ENCODE measurements at places on chromosomes 3 and 15.

DNA sequence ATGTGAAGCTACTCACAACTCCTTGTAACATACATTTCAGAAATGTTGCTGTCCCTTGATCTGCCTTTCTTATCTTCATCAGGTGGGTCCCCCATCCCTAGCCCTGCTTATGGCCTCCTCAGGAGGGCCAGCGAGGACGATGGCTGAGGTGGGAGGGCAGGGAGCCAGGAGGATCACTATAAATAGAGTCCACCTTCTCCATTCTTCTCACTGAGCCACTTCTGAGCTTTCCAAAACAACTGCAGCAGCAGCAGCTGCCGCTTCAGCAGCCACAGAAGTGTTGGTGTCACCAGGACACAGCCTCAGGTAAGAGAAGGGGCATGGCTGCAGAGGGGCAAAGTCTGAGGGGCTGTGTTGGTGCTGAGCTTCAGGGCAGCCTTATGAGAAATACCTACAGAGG, 53.5 kb downstream of the ANAPC13 start:
- H3K27me3 ChIP-seq: peaks cover 2% of the 10 kb centered on the region
- DNase-seq: no peak
- no peaks in the 10 kb centered on the region for H3K4me1 ChIP-seq
- H3K27ac ChIP-seq: no peak overlapping the region

GRCh38 chr3:36918050-36918449, 26.8 kb downstream of the TRANK1 start:
- H3K27me3 ChIP-seq: no peaks in the 10 kb centered on the region
- H3K36me3 ChIP-seq: no peaks in the 10 kb centered on the region
- H3K4me1 ChIP-seq: peaks cover 5% of the 10 kb centered on the region
- H3K4me3 ChIP-seq: no peak overlapping the region
- peak overlapping the region; percentile 10 for H3K27ac ChIP-seq

DNA sequence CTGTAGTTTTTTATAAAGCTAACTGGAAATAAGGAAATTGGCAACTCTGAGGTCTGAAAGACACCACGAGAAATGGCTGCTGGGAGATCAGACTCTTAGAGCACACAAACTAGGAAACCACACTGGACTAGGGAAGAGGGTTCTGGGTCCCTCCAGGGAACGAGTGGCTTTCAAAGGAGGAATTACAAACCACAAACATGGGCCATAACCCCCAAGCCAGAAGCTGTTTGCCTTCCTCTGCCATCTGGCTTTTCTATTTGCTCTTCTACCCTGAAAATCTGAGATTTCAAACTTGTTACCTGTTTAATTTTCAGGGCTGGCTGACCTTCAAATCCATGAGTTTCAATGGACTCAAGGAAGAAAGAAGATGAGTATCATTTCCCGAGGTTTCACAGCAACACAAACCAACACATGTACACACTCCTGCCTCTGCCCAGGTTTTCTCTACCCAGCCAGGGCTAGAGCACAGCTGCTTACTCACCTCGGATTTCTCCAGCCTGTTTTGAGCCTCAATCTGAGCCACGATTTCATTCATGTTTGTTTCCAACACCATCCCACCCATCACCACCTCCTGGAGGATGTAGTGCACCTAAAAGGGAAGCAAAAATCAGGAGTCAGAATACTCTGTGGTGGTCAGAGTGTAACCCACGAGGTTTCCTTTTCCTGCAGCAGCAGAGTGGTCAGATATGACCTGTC, 22.6 kb upstream of the ANPEP start:
- no peaks in the 10 kb centered on the region for H3K4me1 ChIP-seq
- no peak overlapping the region for H3K4me3 ChIP-seq
- H3K27ac ChIP-seq: no peak overlapping the region
- H3K27me3 ChIP-seq: no peaks in the 10 kb centered on the region

GRCh38 chr3:98782824-98783500, 19.8 kb downstream of the ST3GAL6 start:
- H3K36me3 ChIP-seq: no peaks in the 10 kb centered on the region
- no peaks in the 10 kb centered on the region for H3K27me3 ChIP-seq
- H3K27ac ChIP-seq: no peak overlapping the region
- no peak for DNase-seq

GRCh38 chr3:187125319-187126031, 13.8 kb downstream of the RPL39L start:
- H3K4me1 ChIP-seq: peaks cover 3% of the 10 kb centered on the region
- no peak overlapping the region for H3K4me3 ChIP-seq
- H3K27ac ChIP-seq: no peak overlapping the region
- no peak for DNase-seq
- no peaks in the 10 kb centered on the region for H3K36me3 ChIP-seq

DNA sequence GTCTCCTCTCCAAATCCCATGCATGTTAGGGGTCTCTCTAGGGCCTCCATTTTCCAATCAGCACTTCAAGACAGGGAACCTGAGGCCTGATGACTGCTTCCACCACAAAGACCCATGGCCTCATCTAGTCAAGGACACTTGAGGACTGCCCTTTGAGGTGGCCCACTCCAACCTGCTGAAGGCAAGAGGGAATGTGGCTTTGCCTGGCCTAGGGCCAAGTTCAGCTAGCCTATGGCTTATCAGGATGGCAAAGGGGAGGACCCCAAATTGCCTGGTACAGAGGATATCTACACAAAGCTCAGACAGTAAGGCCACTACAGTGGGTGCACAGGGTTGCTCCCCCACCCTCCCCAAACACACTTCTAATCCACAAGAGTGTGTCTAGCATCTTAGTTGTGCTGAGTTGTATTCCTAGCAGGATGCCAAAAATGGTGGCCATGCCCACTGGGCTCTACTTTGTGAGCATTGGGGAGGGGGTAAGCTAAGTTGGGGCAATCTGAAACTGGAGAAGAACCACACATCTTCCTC, 10.0 kb upstream of the GRAMD2A start:
- no peak overlapping the region for H3K27ac ChIP-seq
- no peaks in the 10 kb centered on the region for H3K4me1 ChIP-seq
- H3K27me3 ChIP-seq: no peaks in the 10 kb centered on the region
- H3K4me3 ChIP-seq: no peak overlapping the region

- no peak overlapping the region for H3K27ac ChIP-seq
- no peaks in the 10 kb centered on the region for H3K27me3 ChIP-seq
- H3K4me1 ChIP-seq: no peaks in the 10 kb centered on the region
- DNase-seq: no peak
Measured at GRCh38 chr3:66242788-66243464, 22.1 kb downstream of the SLC25A26 start.

DNA sequence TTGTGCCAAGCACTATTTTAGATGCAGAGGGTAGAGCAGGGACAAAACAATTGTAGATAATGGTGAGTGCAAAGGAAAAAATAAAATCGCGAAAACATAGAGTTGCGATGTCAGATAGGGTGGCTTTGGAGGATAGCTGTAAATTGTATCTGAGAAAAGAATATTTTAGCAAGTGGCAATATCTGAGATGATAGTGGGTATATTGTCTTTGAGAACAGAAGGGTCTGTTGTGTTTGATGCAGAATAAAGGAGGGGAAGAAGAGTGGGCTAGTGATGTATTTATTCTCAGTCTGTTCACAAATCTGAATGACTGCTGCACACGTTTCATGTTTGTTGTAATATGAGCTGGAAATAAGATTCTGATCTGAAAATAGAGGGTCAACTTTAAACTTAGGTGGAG, 396.8 kb downstream of the CADM2 start:
- H3K4me1 ChIP-seq: no peaks in the 10 kb centered on the region
- no peak overlapping the region for H3K27ac ChIP-seq
- H3K36me3 ChIP-seq: no peaks in the 10 kb centered on the region
- H3K4me3 ChIP-seq: no peak overlapping the region

- no peak overlapping the region for H3K27ac ChIP-seq
- DNase-seq: no peak
- H3K36me3 ChIP-seq: no peaks in the 10 kb centered on the region
Measured at GRCh38 chr15:66780172-66780972, 78.3 kb downstream of the SMAD6 start.

DNA sequence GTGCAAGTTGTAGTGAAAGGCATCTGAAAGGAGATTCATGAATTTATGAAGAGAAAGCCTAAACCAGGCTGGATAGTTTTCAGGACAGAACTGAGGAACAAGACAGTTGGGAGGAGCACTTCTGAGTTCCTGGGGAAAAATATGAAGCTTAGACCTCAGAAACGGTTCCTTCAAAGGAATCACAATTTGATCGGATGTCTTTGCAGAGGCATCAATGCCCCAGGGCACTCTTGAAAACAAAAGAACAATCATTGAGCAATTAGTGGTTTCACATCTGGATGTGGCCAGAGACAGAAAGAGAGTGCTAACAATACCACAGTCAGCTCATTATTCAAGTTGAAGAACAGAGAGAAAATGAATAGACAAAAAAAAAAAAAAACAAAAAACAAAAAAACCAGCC, 86.2 kb downstream of the KLF13 start:
- H3K4me1 ChIP-seq: no peaks in the 10 kb centered on the region
- no peaks in the 10 kb centered on the region for H3K36me3 ChIP-seq
- no peak overlapping the region for H3K27ac ChIP-seq
- DNase-seq: no peak
- no peak overlapping the region for H3K4me3 ChIP-seq
- H3K27me3 ChIP-seq: no peaks in the 10 kb centered on the region

GRCh38 chr3:52493232-52494017, 1.7 kb upstream of the STAB1 start:
- no peak overlapping the region for H3K27ac ChIP-seq
- H3K4me3 ChIP-seq: no peak overlapping the region
- H3K27me3 ChIP-seq: peaks cover 3% of the 10 kb centered on the region
- DNase-seq: no peak
- H3K36me3 ChIP-seq: peaks cover 15% of the 10 kb centered on the region
- H3K4me1 ChIP-seq: peaks cover 8% of the 10 kb centered on the region

- no peaks in the 10 kb centered on the region for H3K27me3 ChIP-seq
- DNase-seq: no peak
- peaks cover 40% of the 10 kb centered on the region for H3K36me3 ChIP-seq
- peak overlapping the region; percentile 97 for H3K27ac ChIP-seq
- H3K4me3 ChIP-seq: peak overlapping the region; percentile 89
Measured at GRCh38 chr3:15097891-15098290, 1.1 kb downstream of the RBSN start.

DNA sequence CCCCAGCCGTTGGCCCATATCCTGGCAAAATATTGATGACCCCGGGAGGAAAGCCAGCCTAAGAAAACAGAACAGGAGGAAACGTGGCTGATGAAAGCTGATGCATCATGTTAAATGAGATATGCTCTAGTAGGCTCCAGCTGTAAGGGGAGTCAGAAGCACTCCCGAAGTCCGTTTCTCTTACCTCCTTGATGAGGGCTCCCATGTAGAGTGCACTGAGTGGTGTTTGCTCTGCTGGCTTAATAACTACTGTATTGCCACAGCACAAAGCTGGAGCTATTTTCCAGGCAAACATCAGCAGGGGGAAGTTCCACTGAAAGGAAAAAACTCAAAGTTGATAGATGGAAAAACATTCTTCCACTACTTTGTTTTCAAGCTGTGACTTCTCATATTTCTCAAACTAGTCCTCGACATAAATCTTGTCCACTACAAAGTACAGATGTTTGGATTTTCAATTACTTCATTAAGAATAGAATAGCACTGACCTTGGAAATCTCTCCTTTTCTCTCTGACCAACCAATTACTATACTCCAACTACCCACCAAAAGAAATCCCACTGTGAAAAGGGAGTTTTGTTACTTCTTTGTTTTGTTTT, 72.7 kb downstream of the ALDH1A2 start:
- H3K4me1 ChIP-seq: no peaks in the 10 kb centered on the region
- H3K27me3 ChIP-seq: no peaks in the 10 kb centered on the region
- H3K36me3 ChIP-seq: no peaks in the 10 kb centered on the region
- H3K4me3 ChIP-seq: no peak overlapping the region
- no peak for DNase-seq

DNA sequence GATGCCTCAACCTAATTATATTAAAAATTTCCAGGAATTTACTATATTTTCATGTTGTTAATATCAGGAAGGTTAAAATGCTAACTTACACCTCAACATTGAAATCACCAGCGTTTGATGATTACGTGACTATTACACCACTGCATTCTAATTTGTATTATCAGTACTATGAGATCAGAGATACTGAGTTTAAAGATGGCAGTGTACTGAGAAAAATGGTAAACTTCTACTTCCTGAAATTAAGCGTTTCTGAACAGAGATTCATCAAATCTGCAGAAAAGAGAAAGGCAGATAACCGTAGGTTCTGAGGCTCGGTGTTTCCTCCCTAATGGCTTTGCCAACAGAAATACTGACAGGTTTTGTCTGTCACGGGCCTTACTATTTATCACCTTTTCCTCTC, 69.9 kb downstream of the CRTC3 start:
- no peak overlapping the region for H3K4me3 ChIP-seq
- peak overlapping the region; percentile 1 for H3K27ac ChIP-seq
- peaks cover 12% of the 10 kb centered on the region for H3K36me3 ChIP-seq
- no peaks in the 10 kb centered on the region for H3K27me3 ChIP-seq
- DNase-seq: no peak

GRCh38 chr3:120344349-120344748, 4.8 kb downstream of the LRRC58 start:
- peaks cover 21% of the 10 kb centered on the region for H3K4me1 ChIP-seq
- H3K4me3 ChIP-seq: no peak overlapping the region
- H3K27me3 ChIP-seq: no peaks in the 10 kb centered on the region
- no peak for DNase-seq

DNA sequence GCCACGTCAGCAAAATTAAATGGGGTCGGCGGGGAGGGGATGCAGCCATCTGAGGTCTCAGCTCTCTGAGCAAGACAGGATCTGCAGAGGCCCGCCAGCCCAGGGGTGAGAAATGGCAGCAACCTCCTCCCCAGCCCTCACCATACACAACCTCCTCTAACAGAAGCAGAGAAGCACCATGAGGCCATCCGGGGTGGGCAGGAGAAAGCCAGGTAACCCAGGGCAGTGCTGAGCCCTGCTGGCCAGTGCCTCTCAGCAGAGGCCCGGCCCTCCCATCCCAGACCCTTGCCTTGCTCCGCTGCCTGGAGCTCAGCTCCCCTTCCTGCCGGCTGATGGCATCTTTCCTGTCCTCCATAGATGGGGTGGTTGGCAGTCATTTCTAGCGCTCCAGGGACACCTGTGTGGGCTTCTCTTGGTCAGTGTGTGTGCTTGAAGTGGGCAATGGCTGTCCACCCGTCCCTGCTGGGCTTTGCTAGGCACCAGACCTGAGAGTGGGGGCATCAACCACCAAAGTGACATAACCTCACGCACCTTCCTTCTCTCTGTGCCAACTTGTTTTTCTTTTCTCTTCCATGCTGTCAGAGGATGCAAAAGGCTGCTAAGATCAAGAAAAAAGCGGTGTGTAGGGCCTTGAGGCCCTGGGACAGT, 175.8 kb downstream of the NSMCE3 start:
- DNase-seq: no peak
- H3K4me3 ChIP-seq: no peak overlapping the region
- no peak overlapping the region for H3K27ac ChIP-seq
- H3K36me3 ChIP-seq: peaks cover 26% of the 10 kb centered on the region
- H3K4me1 ChIP-seq: peaks cover 20% of the 10 kb centered on the region

GRCh38 chr15:52558196-52558595, 10.6 kb downstream of the ARPP19 start:
- peak; percentile 13 for DNase-seq
- peaks cover 14% of the 10 kb centered on the region for H3K4me1 ChIP-seq
- H3K27ac ChIP-seq: no peak overlapping the region
- H3K36me3 ChIP-seq: no peaks in the 10 kb centered on the region

DNA sequence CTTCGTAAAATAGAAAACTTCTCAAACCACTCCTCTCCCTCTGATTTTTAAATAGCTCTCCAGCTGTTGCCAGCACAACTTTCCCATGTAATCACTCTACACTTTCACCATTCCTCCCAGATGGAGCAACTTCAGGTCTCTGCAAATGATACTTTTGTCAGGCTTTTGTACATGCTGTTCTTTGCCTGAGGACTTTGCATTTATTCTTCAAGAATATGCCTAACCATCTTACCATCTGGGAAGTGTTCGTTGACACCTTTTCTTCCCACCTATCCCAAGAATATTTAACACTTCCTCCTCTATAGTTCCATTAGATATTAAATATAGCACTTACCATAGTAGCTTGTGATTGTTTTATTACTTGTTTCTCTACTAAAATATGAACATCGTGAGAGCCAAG, 703.7 kb downstream of the CADM2 start:
- no peak overlapping the region for H3K4me3 ChIP-seq
- no peaks in the 10 kb centered on the region for H3K27me3 ChIP-seq
- H3K36me3 ChIP-seq: no peaks in the 10 kb centered on the region
- H3K4me1 ChIP-seq: no peaks in the 10 kb centered on the region
